ENCODE measurements at places on chromosomes 1 and 21.

GRCh38 chr1:48003741-48004531 lies 6.8 kb upstream of the TRABD2B start:
- no peak for DNase-seq

GRCh38 chr1:18548643-18549042 lies 67.9 kb downstream of the KLHDC7A start:
- no peak for DNase-seq

DNA sequence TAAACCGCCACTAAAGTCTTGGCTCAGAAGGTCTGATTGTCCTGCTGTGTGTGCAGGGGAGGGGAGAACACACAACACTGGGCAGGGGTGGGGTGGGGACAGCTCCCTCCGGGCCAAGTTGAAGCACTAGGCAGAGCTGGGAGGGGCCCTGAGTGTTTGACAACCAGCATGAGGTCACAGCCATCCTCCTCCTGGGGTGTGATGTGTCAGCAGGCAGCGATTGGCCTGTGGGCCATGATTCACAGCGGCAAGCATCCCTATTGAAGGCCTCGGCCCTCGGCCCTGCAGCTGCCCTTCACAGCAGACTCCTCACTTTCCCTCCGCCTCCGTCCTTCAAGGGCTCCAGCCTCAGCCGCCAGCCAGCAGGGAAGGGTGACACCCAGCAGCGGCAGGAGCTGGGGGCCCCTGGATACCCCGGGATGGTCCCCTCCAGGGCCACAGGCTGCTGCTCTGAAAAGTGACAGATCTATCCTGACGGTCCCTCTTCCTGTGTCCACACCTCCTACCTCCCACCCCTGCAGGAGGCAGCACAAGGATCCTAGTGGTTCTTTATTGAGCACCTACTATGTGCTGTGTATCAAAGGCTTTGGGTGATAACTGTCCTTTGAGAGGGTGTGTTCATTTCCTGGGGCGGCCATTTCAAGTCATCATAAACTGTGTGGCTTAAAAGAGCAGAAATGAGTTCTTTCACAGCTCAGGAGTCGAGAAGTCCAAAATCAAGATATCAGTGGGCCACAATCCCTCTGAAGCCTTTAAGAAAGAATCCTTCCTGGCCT lies 66.0 kb upstream of the SLC25A33 start:
- no peak for DNase-seq

DNA sequence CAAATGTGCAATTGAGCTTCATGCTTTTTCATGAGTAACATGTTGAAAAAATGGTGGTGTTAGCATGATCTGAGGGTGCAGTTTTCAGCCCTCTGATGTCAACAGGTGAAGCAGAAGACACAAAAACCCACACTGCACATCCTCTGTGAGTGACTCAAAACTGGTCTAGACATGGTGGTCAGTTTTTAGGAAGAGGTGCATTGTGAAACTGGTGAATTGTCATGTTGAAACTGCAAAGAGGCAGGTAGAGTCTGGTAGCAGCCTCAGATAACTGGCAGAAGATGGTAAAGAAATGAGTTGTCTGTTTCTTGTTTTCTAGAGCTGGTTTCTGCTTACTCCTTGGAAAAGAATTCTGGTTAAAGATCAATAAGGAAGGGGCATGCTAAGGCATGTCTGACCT lies 97.3 kb upstream of the HMCN1 start:
- no peak for DNase-seq

- DNase-seq: no peak
Observed at GRCh38 chr1:20980051-20980450, 192.9 kb upstream of the HP1BP3 start.

DNA sequence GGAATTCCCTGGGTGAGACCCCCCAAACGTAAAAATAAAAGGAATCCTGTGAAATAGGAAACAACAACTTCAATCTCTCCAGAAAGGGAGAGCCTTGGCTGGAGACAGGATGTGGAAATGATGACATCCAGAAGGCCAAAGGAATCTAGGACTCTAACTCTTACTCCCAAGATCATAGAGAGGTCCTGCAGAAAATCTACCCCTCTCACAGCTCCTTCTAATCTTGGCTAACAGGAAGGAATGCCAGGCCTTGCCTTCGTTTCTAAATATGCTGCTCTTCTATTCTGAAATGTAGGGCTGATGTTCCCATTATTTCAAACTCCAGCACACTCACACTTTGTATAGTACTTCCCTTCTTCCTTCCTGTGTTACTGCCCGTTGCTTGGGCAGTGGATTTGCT lies 40.7 kb downstream of the ARHGEF11 start:
- DNase-seq: no peak

- DNase-seq: no peak
Observed at GRCh38 chr1:7281821-7282220, 489.3 kb upstream of the VAMP3 start.

DNA sequence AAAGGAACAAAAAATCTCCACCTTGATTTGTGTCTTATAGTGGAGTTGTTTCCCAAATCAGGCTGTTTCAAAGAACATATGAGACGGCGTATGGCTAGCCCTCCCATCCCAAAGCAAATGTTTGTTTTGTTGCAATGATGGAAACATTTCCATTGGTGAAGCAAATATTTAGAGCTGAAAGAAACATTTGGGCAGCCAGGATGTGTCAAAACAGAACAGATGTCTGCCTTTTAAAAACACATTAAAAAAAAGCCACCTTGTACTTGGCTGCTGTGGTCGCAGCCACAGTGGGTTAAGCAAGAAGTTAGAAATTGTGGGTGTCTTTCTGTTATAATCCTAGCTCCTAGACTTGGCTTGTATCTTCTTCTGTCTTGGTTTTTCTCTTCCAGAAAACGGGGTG lies 116.3 kb downstream of the PEX14 start:
- no peak for DNase-seq

DNA sequence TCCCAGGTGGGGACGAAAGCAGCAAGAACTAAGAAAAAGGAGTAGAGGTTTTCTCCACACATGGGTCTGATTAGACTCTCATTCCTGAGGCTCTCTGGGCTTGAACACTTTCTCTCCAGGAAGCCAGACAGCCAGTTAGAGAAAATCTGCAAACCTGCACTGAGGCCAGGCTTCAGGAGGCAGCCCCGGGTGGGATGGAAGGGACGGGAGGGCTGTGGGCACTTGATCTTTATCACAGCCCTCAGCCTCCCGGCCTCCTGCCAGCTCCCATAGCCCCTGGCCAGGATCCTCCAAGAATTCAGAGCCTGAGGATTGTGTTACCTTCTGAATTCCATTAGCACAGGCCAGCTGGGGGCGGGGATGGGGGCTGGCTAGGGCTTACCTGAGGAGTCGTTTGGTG lies 40.1 kb downstream of the SERTAD4 start:
- DNase-seq: no peak

DNA sequence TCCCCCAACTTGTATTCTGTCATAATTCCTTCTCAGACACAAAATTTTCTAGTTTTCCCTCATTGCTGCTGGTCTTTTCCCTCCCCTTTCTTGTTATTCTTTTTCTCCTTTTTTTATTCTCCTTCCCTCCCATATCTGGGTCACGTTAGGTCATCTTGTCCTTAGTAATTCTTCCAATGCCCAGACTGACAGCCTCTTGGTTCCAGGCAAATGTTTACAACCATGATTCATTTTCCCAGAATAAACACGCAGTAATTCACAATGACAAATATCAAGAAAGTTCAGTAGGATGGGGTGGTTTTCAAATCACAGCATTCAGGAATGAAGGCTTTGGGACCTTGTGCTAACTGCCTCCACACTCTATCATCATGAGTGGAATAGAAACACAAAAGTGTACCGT lies 25.2 kb downstream of the NHLH2 start:
- DNase-seq: no peak

- DNase-seq: peak; percentile 22
Observed at GRCh38 chr1:25711555-25712298, 88.3 kb upstream of the SELENON start.

GRCh38 chr1:5340560-5341130 lies 651.6 kb downstream of the NPHP4 start:
- DNase-seq: no peak

DNA sequence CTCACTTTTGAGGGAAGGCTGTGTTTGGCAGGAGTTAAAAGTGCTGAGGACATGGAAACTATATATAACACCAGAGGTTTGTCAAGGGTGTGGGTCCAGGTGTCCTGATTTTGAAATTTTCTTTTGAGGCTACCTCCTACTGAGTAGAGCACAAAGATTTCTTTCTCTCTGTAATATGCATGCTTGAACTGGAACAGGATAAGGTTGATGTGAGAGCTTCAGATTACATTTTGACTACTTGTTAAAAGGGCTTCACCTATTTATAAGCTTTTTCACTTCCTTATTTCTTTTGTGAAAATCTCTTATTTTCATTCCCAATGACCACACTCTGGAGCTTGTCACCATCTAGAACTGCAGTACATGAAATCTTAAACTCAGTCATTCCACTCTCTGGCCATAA lies 59.8 kb upstream of the PLA2G4A start:
- no peak for DNase-seq

DNA sequence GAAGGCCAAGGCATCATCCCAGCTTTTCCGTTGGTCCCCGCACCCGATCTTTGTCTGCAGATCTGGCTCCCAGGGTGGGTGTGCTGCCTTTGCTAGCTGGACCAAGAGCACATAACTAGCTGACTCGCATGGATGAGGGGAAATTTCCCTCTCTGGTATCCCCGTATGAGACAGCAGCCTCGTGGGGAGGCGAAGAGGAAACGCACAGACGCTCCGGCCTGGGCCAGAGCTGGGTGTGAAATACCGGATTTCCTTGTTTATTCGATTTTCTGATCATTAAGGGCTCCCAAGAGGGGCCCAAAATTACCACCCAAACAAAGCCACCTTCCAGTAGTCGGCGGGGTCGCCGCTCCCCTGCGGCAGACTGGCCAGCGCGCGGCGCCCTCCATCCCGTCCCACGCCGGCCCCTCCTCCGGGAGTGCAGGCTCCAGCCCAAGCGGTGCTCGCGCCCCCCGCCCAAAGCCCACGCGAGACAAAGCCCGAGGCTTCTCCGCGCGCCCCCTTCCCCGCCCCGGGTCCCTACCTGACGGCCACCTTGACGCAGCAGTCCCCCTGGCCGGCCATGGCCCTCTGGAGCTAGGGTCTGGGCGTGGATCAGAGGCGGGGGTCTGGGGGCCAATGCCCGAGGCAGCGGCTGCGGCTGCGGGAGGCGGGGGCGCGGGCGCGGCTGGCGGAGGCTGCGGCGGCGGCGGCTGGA lies 546 bp downstream of the KIF21B start:
- no peak for DNase-seq

- DNase-seq: no peak
Observed at GRCh38 chr1:209597499-209597898, 14.0 kb downstream of the CAMK1G start.

- no peak for DNase-seq
Observed at GRCh38 chr1:104264521-104264920, 514.8 kb downstream of the AMY1C start.

DNA sequence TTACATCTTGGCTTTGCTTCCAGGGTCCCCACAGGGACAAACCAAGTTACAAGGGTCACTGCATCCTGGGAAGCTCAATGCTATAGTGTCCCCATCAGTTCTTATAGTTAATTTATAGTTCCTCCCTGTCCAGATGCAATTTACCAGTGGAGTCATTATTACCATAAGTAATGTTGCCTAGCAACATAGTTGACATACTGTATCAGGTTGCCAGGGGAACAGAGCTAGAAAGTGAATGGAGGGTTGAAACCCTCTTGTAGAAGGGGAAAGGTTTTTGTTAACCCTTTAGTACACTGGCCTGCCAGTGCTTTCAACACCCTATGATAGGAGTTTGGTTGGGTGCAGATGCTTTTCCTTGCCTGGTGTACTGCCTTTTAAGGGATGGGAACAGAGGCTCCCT lies 34.3 kb upstream of the TTC4 start:
- DNase-seq: no peak

DNA sequence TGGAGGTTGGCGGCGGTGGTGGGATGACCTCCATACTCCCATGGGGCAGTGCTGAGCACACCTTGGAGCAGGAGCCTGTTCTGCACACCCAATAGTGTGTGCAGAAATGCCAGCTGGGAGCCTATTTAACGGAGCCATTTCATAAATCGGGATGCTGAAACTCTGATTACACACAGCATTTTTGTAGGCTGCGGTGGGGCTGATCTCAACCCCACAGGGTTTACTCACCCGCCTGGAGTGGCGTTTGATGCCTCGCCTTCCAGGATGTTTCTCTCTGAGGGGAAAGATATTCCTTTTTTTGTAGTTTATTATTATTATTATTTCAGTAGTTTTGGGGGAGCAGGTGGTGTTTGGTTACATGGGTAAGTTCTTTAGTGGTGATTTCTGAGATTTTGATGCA lies 82.6 kb upstream of the WDR26 start:
- DNase-seq: no peak

- DNase-seq: no peak
Observed at GRCh38 chr1:99964806-99965205, 5.0 kb upstream of the SLC35A3 start.

GRCh38 chr1:76807543-76808260 lies 59.6 kb upstream of the ST6GALNAC5 start:
- DNase-seq: no peak

GRCh38 chr1:15992187-15992553 lies 11.9 kb upstream of the SRARP start:
- no peak for DNase-seq

DNA sequence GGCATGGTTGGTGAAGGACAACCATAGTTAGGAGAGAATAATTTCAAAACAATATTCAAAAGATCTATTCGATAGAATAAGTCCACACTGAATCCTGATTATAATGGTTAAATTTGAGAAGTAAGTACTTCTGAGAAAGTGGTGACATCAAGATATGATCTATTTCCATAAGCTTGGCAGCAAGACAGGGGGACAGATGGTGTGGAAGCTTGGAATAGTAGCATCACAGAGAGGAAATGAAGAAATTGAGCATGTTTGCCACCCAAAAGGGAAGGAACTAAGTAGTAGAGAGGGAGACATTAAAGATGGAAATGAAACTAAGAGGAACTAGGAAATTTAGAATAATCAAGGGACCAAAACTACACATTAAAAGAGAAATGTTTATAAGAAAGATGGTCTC lies 94.5 kb downstream of the OLFM3 start:
- no peak for DNase-seq

DNA sequence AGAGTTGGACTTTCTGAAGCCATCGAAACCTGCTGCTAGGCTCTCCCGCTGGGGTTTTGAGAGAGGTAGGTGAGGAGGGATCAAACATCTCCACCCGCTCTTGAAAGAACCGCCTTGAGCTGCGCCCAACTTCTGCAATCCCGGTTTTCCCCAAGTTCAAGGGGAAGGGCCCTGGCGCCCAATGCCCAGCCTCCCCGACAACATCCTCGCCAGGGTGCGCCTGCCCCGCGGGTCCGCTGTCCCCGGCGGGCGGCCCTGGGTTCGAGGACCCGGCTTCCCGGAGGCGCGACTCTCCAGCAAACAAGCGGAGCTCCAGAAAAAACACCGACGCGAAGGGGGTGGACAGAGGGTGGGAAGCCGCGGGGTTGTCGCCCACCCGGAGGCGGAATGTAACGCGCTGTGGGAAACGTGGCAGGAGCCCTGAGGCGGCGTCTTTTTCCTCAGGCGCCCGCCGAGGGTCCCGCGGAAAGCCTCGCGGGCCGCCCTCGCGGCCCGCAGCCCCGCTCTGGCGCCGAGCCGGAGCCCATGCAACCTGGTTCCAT lies 607 bp downstream of the BTG3 start:
- DNase-seq: peak; percentile 10

- no peak for DNase-seq
Observed at GRCh38 chr1:159228554-159228953, 23.9 kb downstream of the ACKR1 start.

All from stimulated activated CD4-positive, alpha-beta T cell treated with anti-CD3 and anti-CD28 coated beads, Interleukin-1b, Interleukin-23, amount 100 ng/mL, for 1 hour (primary cell).